ENCODE measurements at places on chromosomes 6 and 20. TPM values are rescaled to one million over a fixed set of nuclear protein-coding genes. Genes with fewer than 3 reads are reported as not detected.

POLR1C gene
- total RNA-seq: 51.6 TPM

GMPR gene
- total RNA-seq: 21.4 TPM

PDE7B gene
- 18.8 TPM for total RNA-seq

ZNF831 gene
- not detected for total RNA-seq

CSNK2B gene
- total RNA-seq: 84.3 TPM

MAP7 gene
- total RNA-seq: 0.32 TPM

FBXO9 gene
- 16.9 TPM for total RNA-seq

TAAR1 gene
- total RNA-seq: not detected

MYL9 gene
- total RNA-seq: 1.7 TPM

MRAP2 gene
- total RNA-seq: 18.8 TPM

TOMM34 gene
- 26.3 TPM for total RNA-seq

SLC17A2 gene
- total RNA-seq: not detected

PCMT1 gene
- total RNA-seq: 141 TPM

MRPL2 gene
- total RNA-seq: 28.9 TPM

ULBP3 gene
- 6.1 TPM for total RNA-seq

C2 gene
- not detected for total RNA-seq

XKR7 gene
- not detected for total RNA-seq

SLC17A9 gene
- 19.2 TPM for total RNA-seq

C20orf204 gene
- 3.0 TPM for total RNA-seq

COL9A3 gene
- 0.97 TPM for total RNA-seq

GJE1 gene
- total RNA-seq: not detected

All from epithelial cell of umbilical artery (primary cell).